Fibroblast of lung (primary cell): ENCODE measurements at places on chromosomes 11 and 22.

DNA sequence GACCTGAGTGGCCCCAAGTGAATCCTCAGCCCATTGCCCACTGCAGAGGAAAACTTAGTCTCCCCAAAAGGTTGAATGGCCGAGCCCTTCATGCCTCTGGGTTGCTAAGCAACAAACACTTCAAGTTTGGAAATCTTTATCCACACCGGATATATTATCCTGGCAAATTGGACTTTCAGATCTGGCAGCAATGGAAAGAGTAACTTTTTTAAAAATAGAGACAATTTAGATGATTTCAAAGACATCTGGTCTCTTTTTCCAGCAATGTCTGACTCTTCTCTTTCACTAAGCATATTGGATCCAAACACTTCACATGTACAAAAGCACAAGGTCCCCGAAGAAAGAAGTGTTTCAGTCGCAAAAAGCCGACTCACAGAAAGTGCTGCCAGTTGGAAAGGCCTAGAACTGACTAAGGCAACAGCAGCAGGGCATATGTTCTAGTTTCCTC is 505.3 kb downstream of the SOX6 start:
- DNase-seq = no peak

GRCh38 chr11:101661559-101661958 is 77.8 kb upstream of the TRPC6 start:
- no peak for DNase-seq

GRCh38 chr22:47663615-47664605 is 901.5 kb downstream of the TBC1D22A start:
- DNase-seq = no peak

- no peak for DNase-seq
Observed at GRCh38 chr22:30033901-30034300, 46.4 kb upstream of the HORMAD2 start.

GRCh38 chr11:88438721-88439120 is 101.2 kb upstream of the CTSC start:
- no peak for DNase-seq

GRCh38 chr11:120208777-120209176 is 2.1 kb upstream of the OAF start:
- peak; percentile 79 for DNase-seq

DNA sequence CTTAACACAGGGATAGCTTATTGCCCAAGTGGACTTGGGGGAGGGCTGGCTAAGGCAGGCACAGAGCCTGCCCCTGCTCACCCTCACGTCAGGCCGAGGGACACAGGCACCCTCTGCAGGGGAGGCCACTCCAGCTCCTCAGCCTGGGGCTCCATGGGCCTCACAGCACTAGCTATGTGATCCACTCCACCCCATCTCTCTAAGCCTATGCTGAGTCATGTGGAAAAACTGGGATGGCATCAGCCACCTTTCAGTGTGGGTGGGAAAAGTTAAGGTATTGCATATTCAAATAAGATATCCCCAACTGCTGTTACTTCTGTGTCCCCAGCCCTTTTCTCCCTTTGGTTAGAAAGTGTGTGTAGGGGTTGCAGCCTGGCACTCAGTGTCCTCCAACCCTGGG is 22.3 kb downstream of the RANGAP1 start:
- peak; percentile 20 for DNase-seq

- DNase-seq = no peak
Observed at GRCh38 chr11:103372906-103373305, 263.7 kb downstream of the DYNC2H1 start.

DNA sequence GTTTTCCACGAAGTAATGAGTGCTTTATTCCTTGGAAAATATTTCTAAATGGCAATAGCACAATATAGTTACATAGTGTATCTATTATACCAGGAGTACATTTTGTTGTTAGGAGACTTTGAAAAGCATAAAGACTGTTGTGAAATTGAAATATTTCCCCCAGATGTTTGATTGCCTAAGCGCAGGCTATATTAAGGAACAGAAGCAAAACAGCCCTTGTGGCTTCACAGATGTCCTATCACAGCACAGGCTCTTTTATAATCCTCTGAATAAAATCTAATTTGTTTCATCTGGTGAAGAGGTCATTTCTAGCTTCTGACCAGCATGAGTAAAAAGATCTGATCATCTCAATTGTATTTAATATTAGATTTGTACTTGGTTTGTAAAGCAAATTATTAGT is 48.2 kb downstream of the BSX start:
- no peak for DNase-seq

DNA sequence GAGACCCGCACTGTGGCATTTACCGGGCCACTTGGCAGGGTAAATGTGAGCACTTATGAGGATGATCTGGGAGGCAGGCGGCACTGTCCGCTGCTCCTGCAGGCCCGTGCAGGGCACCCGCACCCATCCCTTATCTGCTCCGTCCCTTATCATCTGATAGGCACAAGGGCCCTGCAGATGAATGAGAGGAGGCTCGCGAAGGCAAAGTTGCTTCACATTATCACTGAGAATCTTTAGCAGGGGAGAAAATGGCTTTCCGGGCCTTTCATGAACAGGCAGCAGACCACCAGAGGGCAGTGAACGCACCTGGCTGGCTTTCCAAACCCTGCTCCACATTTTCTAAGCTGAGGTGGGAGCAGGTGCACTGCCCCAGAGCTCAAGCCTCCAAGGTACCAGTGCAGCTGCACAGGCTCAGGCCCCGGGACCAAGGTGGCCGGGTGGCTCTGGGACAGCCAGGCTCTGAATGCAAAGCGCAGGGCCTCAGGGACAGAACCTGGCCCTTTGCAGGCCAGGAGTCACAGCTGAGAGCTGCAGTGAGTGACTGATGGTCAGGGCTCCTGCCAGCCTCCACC is 165.6 kb downstream of the SHANK2 start:
- peak; percentile 10 for DNase-seq

DNA sequence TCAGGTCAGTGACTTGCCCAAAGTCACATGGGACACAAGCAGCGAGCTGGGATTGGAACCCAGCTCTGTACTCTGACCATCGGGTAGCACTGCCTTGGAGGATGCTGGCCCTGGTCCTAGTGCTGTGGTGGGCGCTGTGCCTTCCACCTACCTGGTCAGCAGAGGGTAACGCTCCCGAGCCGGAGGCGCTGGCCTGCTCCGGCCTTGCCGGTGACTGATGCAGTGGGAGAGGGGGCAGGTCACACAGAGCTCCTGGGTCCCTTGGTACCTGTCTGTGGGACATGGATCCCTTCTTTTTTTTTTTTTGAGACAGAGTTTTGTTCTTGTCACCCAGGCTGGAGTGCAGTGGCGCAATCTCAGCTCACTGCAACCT is 43.0 kb downstream of the CACNA1I start:
- DNase-seq = no peak

GRCh38 chr11:17479284-17480214 is 2.9 kb upstream of the ABCC8 start:
- peak; percentile 26 for DNase-seq

DNA sequence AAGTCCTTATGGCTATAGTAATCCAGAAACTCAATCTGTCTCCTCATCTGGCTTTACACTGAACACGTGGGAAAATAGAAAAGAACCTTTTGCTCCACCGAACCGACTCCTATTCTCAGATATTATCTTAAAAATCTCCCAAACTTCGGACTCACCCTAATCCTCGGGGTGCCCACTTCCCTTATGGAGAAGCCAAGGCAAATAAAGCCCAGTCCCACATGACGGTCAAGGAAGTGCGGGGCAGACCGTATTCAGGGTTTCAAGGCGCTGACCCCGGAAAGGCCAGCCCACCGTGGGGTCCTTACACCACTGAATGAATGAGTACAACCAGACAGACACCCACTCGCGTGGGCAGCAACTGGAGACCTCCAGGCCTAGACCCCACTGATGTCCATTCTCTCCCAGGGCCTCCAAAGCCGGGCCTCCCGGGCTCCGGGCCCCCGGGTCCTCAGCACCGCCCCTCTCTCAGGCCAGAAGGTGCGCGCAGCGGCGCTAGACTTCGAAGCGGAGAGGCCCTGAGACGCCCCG is 489 bp downstream of the NUP98 start:
- no peak for DNase-seq

DNA sequence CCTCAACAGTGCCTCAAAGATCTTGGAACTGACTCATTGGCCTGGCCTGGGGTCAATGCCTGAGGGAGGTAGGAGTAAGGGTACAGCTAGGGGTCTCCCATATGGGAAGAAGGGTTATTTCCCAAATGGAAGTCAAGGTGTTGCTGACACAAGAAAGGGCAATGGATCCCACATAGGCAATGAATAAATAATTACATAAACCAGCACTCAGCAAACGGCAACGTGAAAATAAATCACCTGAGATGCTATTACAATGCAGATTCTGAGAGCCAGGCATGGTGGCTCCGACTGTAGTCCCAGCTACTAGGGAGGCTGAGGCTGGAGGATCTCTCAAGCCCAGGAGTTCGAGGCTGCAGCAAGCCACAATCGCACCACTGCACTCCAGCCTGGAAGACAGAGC is 36.5 kb upstream of the SLC35C1 start:
- DNase-seq = no peak

- DNase-seq = no peak
Observed at GRCh38 chr22:39229688-39230260, 15.0 kb downstream of the PDGFB start.

- peak; percentile 54 for DNase-seq
Observed at GRCh38 chr11:64659417-64660144, 63.4 kb downstream of the NRXN2 start.

DNA sequence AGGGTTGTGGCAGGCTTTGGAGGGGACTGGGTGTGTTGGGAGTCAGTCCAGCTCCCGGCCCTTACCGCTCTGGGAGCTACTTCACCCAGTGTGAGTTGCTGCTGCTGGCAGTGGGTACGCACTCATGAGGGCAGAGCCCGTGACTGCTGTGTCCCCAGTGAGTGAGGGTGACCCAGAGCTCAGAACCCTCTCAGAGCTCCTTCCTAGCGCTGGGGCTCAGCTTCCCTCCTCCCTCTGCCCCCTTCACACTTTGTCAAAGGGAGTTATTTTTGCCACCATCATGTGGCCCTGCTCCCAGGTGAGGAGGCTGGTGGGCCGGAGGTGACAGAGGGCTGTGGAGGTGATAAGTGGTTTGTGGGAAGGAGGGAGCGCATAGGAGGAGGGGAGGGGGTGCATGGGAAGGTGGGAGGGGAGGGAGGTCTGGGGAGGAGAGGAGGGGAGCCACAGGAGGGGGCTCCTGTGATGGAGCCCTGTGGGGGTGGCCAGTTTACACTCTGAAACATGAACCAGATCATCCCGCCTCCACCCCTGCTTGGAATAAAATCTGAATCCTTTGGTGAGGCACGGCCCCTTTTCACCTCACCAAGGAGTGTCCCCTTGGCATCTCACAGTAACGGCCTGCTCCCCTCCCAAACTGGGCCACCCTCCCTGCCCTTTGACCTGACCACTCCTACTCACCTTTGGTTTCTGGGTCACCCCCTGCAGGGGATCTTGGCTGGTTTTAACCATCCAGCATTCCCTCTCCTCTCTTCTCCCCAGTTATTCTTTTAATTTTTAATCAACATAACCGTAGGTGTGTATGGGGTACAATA is 9.9 kb downstream of the NDUFV1 start:
- DNase-seq = no peak

DNA sequence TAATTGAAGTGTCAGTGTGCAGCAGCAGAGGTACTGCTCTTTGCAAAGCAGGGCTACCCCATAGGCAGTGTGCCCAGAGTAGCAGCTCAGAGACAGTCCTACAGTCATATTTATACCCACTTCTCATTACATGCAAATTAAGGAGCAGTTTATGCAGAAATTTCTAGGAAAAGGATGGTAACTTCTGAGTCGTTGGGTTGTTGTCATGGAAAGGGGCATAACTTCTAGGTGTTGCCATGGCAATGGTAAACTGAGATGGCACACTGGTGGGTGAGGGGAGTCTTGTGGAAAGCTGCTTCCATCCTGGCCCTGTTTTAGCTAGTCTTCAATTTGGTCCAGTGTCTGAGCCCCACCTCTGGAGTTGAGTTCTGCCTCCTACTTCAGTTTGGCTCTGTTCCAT is 77.4 kb downstream of the MN1 start:
- DNase-seq = no peak

DNA sequence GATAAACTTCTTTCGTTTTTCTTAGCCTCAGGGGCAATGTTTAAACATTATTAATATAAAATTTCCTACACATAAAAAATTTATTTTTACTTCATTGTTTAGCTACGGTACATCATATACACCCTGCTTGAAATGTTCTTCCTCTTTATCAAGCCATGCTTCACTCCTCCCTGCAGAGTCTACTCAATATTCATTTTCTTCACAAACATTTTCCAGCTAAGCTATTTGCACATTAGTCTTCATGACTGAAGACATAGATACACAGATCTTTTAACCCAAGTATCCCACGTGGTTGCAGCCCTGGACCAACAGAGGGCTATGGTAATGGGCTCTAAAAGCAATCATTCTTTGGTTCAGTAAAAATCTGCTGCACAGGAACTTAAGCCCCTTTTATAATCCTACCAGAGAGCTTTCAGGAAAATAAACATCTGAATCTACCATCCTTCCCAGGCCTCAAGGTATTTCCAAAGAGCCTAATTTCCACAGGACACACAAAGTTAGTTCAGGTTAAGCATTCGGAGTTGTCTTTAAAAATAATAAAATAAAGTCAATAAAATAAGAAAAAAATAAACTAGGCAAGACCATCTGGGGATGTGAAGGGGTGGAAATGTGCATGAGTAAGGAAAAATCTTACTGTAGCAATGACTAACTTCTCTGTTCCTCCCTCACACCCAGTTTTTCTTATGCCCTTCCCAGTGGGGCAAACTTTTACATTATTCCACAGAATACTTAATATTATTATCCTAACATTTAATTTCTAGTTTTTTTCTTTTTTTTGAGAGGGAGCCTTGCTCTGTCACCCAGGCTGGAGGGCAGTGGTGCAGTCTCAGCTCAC is 21.6 kb upstream of the OR6X1 start:
- no peak for DNase-seq

GRCh38 chr11:128198216-128198772 is 389.1 kb downstream of the ETS1 start:
- DNase-seq = peak; percentile 52

DNA sequence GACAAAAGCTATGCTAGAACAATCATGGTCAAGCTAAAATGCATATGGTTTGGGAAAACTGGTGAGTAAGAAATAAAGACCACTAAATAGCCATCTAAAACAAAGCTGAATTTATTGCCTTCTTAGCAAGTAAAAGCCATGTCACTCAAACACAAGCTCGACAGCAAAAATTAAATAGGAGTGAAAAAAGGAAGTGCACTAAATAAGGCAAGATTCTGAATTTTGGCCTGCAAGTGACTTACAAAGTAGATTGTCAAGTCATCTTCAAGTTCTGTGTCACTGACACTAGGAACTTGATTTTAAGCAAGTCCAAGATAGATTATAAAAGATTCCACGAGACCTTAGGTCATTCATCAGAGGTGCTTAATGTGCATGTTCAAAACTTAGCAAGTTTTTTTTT is 27.4 kb downstream of the TUG1 start:
- DNase-seq = no peak
